ENCODE measurements at places on chromosomes 6 and 20. TPM values are rescaled to one million over a fixed set of nuclear protein-coding genes. Genes with fewer than 3 reads are reported as not detected.

GRCh38 chr6:132860254-132860653 lies 45.9 kb downstream of the RPS12 start:
- DNase-seq: no peak

GRCh38 chr20:36093025-36093803 lies 61.3 kb upstream of the EPB41L1 start:
- DNase-seq: no peak

DNA sequence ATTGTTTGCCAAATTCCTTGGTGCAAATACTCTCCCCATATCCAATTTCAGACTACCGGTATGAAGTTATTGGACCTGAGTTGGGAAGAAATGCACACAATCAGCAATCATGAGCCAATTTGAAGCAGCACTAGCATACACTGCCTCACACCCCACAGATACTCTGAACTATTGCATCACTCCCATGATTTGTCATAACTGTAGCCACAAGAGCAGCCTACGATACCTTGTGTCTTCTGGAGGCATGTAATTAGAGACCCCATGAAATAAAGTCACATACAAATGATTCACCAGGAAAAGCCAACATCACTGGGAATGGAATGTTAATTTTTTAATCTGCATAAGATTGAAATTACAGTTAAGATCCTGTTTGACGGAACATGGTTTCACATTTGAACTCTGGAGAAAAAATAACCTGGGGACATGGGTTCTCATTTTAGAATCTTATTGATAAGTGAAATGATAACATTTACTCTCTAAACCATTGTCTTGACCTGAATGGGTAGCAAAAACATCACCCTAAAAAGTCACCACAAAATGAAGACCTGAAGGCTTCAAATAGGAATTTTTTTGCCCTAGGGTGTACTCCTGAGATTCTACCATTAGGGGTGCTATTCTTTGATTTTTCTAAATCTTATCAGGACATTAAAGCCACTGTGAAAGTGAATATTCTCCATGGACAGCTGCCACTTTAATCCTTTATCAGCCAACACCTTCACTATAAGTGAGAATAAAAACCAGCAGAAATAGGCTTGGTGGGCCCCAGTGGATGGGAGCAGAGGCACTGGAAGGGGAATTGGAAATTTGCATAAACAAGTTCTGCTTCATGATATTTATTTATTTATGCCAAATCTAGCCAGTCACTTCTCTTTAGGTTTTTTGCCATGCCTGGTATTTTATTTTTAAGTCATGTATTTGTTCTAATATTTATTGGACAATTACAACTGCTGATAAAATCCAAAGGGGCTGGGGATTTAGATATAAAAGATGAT lies 34.5 kb upstream of the HBS1L start:
- no peak for DNase-seq

GRCh38 chr20:39474879-39475278 lies 512.7 kb downstream of the DHX35 start:
- DNase-seq: no peak

The GNAS-AS1 gene
- total RNA-seq: not detected

The ENPP5 gene
- 1.2 TPM for total RNA-seq

DNA sequence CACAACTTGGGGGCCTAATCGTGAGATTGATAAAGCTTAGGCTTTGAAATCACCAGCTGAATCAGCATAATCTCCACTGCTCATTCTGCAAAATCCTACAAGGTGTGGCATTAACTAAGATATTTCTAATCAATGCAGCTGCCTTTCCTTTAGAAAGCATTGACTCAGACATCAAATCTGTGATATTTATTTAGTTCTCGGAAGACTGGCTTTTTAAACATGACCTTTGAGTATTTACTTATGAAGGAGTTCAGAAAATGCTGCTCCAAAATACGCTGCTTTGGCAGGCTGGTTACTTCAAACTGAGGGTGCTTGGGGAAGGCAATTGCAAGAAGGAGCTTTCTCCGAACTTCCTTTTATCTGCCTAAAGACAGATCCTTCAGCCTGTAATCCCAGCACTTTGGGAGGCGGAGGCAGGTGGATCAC lies 23.7 kb upstream of the FUCA2 start:
- no peak for DNase-seq

The DEFB128 gene
- total RNA-seq: not detected

The CLVS2 gene
- total RNA-seq: under 0.01 TPM

GRCh38 chr6:31651602-31652191 lies 764 bp downstream of the BAG6 start:
- DNase-seq: peak; percentile 96

- DNase-seq: no peak
Measured at GRCh38 chr6:311679-312220, 19.5 kb downstream of the DUSP22 start.

DNA sequence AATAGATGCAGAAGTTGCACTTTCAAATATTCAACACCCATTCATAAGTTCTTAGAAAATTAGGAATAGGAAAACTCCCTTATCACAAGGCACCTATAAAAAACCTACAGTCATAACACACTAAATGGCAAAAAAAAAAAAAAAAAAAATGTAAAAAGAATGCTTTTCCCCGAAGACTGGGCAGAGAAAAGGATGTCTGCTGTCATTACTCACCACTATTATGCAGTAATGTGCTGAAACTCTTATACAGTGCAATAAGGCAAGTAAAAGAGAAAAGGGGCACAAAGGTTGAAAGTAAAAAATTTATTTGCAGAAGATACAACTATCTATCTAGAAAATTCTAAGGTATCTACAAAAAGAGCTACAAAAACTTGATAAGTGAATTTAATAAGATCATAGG lies 607.8 kb upstream of the ARID1B start:
- no peak for DNase-seq

GRCh38 chr6:125188037-125188436 lies 34.5 kb downstream of the TPD52L1 start:
- DNase-seq: no peak

GRCh38 chr6:73537677-73538076 lies 16.8 kb upstream of the EEF1A1 start:
- no peak for DNase-seq

DNA sequence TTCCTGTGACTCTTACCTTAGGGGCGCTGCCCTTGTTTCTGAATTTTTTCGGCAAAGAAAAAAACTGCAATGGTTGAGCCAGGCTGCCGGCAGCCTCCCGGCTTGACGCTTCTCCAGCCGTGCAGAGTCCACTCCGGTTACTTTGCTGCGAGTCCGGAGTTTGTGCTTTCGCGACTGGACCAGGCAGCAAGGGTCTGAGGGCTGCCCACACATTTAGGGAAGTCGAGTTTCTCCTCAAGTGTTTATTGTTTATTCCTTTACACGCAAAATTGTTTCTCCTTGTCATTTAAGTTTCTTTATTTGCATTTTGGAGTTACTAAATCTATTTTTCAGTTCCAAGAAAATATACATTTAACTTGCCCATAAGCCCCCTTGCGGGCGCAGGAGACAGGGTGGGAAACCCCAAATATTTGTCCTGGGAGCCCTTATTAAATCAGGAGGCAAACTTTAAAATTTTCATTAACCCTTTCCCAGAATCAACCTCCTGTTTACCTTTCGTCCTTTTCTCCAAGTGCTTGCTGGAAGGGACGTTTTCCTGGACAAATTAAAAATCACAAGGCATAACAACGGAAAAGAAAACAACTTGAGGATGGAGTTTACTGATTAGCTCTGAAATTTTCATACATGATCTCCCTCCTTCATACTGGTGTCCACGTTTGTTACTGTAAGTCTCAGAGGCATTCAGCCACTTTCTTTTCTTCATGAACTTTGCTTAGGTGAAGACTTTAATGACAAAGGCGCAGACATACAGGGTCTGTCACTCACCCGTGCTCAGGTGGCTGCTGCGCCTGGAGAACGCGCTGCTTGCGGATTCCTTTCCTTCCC lies 1.7 kb upstream of the PDE10A start:
- DNase-seq: no peak

The TREM1 gene
- total RNA-seq: 9.3 TPM

DNA sequence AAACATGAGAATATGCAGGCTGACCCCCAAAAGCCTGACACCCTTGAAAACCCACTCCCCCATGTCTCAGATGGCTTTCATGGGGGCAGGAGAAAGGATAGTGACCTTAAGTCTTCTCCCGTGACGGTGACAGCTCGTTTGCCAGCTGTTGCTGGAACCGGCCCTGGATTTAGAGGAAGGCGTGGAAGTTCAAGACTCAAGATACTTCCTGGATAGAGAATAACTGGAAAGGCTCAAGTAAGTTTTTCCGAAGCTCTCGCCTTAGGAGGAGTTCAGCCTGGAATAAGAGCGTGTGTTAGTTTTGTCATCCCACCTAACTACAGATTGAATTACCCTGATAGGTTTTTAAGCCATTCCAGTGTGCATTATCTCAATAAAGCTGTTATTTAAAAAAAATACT lies 11.6 kb upstream of the MTG2 start:
- no peak for DNase-seq

DNA sequence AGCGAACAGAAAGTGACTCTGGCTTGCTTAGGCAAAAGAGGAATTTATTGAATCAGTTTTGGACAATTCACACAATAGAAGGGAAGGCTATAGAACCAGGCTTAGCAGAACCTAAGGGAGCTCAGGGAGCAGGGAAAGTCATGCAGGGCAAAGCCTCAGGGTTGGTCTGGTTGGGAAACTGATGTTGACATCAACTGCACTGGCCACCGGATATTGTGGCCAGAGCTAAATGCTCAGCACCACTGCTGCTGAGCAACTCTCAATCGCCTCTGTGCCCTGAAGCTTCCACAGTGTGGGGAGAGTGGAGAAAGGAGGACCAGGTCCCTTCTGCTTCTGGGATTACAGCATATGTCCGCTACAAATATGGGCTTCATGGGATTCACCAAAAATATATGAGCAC lies 93.3 kb upstream of the GCM1 start:
- DNase-seq: no peak

DNA sequence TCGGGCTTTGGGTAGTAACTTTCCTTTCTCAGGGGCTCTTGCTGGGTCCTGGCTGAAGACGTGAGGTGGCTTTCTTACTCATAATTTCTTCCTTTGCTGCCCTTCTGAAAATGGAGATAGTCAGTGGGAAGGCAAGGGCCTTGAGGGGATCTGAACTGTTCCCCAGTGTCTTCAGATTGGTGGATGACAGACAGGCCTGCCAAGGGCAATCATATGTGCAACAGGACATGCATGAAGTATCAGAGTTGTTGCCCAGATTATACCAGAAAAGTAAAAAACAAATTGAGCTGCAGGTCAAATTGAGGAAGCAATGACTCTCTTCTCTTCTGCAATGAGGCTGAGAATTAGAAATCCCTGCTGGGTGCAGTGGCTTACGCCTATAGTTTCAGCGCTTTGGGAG lies 71.6 kb upstream of the PAX1 start:
- DNase-seq: peak; percentile 66

The TUBB1 gene
- under 0.01 TPM for total RNA-seq

The CLPSL2 gene
- not detected for total RNA-seq

DNA sequence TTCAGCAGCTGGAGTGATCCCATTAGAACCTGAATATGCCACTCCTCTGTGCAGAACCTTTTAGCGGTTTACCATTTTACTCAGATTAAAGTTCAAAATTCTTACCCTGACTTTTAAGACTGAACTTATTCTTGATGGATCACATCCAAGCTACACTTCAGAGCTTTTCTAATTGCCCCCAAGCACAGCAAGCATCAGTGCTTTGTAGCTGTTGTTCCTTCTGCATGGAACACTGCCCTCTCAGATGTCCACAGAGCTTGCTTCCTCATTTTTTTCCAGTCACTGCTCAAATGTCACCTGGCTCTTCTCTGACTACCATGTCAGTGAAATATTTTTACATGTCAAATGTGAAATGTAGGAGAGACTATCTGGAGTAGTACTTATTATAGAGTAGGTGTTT lies 1.6 kb upstream of the SLC35B3 start:
- DNase-seq: no peak

The BTNL2 gene
- total RNA-seq: not detected

- DNase-seq: no peak
Measured at GRCh38 chr6:12832226-12832735, 115.7 kb downstream of the PHACTR1 start.

DNA sequence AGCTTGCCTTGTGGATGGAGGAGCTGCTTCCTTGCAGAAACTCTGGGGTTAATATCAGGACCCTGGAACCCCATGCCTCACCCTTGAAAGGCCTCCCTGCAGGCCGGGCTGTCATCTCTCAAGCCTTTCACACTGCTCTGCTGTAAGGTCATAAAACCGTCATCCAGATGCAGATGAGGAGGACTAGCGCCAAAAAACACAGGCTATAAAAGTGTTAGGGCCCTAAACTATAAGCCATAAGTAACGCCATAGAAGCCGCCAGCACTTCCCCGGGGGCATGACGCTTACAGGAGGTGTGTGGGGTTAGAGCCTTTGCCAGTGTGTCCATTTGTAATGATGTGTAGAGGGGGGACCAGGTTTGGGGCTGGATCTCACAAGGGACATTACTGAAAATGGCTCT lies 47.6 kb downstream of the CDH4 start:
- no peak for DNase-seq

DNA sequence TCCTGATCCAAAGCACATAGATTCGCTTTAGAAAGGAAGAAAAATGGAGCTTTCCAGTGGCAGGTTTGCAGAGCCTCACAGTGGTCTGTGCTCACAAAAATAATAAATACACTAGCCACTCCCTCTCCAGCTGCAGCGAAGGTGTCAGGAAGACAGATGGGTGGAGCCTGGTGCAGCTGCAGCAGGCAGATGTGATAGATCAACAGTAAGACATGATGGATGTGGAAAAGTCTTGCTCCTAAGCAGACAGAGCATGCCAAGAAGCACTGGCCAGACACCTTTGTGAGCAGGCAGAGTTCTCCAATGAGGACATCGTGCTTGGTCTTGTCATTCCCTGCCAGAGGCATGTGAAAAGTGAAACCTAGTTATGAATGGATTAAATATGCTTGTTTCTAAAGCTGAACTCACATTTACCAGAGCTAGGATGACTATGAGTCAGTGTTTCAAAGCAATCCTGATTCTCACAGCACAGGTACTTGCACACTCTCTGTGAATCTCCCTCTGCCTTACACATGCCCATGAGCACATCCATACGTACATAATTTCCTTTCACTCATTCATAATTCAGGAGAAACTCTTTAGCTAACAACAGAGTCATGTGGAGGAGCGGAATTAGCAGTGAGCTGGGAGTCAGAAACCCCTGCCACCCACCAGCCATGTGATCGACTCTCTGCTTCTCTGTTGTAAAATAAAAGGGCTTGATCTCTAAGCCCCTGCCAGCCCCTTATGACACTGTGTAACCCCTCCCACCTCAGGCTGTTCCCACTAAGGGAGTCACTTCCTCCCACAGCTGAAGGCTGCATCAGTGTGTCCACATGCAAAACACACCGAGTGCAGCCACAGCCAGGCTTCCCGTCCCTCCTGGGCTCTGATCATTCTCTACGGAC lies 111.2 kb downstream of the SCML4 start:
- no peak for DNase-seq

The BEND3 gene
- total RNA-seq: 1.5 TPM

- no peak for DNase-seq
Measured at GRCh38 chr6:158684311-158684710, 34.5 kb downstream of the SYTL3 start.

DNA sequence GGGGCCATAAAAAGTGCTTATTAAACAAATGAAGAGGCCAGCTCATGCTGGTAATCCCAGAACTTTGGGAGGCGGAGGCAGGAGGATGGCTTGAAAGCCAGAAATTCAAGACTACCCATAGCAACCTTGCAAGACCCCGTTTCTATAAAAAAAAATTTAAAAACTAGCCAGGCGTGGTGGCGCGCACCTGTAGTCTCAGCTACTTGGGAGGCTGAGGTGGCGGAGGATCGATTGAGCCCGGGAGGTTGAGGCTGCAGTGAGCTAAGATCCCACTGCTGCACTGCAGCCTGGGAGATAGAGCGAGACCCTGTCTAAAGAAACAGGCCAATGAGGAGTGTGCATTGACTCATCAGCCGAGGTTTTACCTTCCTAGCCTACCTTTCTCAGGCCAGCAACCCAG lies 15.2 kb downstream of the NPEPL1 start:
- DNase-seq: peak; percentile 21

The CNKSR3 gene
- total RNA-seq: 21.9 TPM

Measured in esophagus muscularis mucosa (tissue), 4 donors.